ENCODE measurements at places on chromosomes 13 and 19.

GRCh38 chr13:30972888-30973377, 40.5 kb downstream of the TEX26 start:
- DNase-seq, result no peak

DNA sequence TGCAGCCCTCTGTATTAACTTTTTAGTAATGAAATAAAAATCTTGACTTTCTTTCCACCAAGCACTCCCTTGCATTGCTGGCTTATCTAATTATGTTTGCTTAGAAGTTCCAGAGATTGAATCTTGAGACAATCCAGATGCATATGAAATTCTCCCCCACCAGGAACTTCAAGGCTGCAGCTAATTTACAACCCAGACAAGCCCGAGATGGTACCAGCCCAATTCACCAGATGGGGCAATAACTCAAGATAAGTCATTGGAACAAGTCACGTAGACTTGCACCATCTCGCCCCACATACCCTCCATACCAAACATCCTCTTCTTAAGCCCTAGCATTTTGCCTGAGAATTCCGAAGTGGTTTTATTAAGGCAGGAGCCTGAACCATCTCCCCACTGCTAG, 29.0 kb downstream of the UTP14C start:
- DNase-seq, result no peak

DNA sequence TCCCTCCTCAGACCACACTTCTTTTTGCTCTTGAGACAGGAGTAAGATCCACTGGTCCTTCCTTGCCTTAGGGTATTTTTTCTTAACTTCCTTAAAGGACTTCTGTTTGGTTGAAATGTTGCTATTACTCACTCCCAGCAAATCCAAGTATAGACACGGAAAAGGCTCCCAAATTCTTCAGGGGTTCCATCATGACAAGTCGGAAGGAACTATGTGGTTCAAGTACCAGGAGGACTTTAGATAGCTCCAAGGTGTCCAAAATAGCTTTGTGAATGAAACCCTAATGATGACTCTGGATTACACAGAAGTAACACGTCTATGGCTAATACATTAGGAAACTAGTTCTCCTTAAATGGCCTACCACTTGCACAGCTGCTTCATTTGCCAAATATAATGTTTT, 238.7 kb downstream of the KCTD12 start:
- DNase-seq, result peak; percentile 73

DNA sequence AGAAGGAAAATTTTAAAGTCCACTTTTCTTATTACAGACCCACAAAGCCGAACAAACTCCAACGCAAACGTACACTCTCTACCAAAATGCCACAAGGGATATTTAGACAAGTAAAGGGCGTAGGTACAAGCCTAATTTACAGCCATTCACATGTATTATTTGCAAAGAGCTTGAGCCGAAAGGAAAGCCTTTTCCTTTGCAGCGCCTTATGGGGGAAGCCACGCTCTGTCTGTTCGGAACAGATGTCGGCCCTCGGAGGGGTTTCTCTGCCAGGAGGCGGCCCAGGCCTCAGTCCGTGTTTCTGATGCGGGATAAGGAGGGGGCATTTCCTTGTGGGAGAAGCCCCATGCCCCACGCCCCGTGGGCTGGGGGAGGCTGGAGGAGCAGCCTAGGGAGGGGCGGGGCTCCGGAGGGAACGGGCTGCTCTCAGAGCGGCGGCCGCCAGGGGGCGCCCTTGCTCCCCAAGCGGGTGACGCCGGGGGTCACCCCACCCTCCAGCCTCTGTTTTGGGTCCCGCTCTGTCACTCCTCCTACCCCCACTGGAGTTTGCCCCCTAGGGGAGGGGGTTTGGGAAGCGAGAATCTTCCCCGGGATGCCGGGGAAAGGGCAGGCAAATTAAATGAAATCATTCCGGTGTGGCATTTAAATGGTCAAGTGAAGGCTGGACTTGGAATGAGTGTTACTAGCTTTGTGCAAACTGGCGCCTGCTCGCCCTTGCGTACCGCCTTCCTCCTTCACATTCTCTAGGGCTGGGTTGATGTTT, 2.9 kb downstream of the HTR2A start:
- DNase-seq, result peak; percentile 54

DNA sequence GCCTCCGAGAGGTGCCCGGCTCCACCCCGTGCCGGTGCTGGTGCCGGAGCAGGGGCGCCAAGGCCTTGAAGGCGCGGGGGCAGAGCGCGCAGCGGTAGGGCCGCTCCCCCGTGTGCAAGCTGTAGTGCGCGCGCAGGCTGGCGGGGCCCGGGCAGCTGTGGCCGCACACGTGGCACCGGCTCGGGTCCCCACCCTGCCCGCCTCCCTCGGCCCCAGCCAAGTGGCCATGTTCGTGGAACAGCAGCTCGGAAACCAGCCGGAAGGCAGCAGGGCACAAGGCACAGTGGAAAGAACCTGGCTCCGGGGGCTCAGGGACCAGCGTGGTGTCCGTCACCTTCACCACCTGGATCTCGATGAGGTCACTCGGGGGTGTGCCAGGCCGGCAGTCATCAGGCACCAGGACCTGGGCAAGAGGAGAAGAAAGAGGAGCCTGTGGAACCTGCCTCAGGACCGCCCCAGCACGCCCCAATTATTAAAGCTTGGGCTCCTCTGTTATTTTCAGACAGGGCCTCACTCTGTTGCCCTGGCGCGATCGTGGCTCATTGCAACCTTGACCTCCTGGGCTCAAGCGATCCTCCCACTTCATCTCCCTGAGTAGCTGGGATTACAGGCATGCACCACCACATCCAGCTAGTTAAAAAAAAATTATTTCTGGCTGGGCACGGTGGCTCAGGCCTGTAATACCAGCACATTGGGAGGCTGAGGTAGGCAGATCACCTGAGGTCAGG, 2.0 kb downstream of the ZNF784 start:
- DNase-seq, result no peak

- no peak for DNase-seq
These were observed 256.0 kb downstream of the UQCRFS1 start for GRCh38 chr19:28956961-28957360.

- no peak for DNase-seq
These were observed 693.1 kb upstream of the SLC10A2 start for GRCh38 chr13:103759361-103759760.

GRCh38 chr13:101289764-101290163, 126.5 kb downstream of the NALCN start:
- peak; percentile 52 for DNase-seq

DNA sequence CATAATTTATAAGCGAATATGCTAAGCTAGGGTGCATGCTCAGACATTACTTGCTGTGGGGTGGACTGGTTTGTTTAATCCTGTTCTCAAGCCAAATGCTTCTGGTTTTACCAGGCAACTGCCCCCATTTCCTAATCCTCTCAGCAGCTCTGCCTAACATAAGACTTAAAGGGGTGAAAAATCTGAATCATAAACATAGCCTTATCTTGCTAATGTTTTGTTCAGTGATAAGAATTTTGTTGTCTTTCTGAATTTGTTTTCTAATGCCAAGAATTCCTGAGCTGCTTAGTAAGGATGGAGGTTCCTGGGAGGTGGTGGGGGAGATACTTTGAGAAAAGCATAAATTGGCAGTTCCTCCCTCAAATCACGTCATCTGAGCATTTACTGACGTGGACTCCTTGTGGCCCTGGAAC, 42.7 kb downstream of the ING1 start:
- peak; percentile 28 for DNase-seq

Measured in ELR (cell line).